ENCODE measurements at places on chromosomes 13 and 19. TPM values are rescaled to one million over a fixed set of nuclear protein-coding genes. Genes with fewer than 3 reads are reported as not detected.

- no peak for DNase-seq
Observed at GRCh38 chr13:113345486-113345885, 18.4 kb downstream of the GRTP1 start.

- no peak for DNase-seq
Observed at GRCh38 chr19:48506138-48506733, 5.4 kb downstream of the LMTK3 start.

- DNase-seq, result no peak
Observed at GRCh38 chr19:30668521-30669155, 296.5 kb downstream of the ZNF536 start.

DNA sequence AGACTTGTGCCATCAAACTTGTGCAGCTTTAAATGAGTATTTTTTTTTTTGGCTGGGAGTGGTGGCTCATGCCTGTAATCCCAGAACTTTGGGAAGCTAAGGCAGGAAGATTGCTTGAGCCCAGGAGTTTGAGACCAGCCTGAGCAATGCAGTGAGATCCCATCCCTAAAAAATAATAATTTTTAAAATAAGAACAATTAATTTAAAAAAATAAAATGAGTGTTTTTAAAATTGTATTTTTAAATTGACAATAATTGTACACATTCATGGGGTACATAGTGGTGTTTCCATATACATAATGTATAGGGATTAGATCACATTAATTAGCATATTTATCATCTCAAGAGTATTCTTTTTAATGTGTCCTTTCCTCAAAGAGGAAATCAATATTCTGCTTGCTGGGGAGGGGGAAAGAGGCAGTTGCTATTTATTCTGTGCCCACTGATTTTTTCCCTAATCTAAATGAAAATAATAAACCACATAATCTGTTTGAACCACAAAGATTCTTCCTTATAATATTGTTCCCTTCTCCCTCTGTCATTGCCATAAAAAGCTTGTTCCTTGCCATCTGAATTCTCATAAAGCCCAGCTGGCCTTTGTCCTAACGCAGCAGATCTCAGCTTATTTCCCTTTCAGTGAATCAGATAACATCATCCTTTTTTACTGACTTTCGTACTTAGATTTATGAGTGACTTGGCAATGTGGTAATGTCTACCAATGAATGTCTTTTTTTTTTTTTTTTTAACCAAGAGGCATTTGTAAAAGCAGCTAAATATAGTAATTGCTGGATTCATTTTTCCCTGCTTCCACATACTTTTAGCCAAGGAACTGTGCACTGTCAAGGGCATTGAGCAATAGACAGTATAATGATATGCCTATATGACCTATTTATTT lies 81.8 kb upstream of the RUBCNL start:
- no peak for DNase-seq

DNA sequence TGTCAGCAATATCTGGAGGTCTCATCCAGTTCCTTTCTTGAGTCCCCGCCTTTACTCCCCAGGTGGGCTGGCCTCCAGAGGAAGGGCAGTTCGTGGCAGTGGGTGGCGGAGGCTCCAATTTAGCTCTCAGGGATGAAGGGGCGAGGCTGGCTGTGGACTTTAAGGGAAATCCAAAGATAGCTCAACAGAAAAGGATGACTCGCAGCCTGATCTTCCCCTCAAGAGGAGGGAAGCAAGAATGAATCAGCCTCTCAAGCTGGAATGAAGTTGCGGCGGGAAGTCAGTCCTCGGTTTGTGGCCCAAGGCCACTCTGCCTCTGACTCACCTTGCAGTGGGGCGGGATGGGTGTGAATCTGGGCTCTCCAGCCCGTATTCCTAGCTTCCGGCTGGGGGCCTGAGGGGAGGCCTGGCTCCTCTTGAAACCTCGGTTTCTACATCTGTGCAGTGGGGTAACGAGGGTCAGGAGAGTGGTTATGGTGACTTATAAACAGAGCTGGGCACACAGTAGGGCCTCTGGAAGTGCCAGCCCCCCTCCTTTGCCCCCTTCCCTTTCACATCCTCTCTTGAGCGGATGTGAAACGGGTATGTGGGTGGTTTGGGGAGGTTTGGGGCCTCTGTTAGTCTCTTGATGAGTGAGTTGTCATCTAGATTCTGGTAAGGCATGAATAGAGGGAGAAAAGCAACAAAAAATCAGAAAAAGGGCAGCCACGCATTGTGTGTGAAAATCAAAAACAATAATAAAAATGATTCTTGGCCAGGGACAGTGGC lies 10.5 kb upstream of the SMG9 start:
- peak; percentile 44 for DNase-seq

DNA sequence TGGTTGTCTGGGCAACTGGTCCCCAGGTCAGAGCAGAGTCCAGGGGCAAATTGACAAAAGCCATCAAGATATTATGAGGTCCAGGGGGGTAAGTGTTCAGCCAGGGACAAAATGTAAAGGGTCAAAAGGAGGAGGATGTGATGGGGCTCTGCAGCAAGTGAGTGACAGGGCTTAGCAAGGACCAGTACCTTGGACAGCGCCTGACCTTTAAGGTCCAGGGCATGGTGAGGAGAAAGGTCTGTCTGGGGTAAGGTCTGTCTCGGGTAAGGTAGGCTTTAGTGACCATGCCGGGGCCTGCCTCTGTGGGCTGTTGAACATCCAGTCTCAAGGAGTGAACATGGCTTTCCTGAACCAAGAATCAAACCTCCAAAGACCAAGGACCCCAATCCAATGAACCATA lies 6.3 kb upstream of the ZNF358 start:
- DNase-seq, result no peak

DNA sequence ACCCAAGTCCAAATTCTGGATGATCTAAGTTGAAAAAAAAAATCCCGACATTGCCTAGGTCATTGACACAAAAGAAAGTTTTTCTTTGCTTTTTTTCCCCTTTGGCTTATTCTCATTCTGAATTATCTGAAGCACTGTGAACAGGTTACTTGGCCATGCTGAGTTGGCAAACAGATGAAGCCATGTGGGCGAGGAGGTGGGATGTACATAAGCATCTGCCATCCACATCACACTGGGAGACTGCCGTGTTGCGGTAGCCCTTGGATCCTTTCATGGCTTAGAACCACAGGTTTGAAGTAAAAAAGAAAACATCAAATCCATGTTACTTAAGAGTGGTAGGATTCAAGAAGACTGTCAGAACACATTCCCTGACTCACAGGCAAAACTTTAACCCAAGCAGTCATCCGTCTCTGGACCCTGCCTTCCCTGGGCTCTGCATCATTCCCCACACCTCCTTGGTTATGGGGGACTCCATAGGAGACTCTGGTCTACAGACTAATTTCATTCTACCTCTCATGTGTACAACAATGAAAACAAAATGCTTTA lies 242.5 kb upstream of the SERP2 start:
- DNase-seq, result no peak

GRCh38 chr13:112680741-112681360 lies 9.0 kb upstream of the ATP11A start:
- DNase-seq, result no peak

DNA sequence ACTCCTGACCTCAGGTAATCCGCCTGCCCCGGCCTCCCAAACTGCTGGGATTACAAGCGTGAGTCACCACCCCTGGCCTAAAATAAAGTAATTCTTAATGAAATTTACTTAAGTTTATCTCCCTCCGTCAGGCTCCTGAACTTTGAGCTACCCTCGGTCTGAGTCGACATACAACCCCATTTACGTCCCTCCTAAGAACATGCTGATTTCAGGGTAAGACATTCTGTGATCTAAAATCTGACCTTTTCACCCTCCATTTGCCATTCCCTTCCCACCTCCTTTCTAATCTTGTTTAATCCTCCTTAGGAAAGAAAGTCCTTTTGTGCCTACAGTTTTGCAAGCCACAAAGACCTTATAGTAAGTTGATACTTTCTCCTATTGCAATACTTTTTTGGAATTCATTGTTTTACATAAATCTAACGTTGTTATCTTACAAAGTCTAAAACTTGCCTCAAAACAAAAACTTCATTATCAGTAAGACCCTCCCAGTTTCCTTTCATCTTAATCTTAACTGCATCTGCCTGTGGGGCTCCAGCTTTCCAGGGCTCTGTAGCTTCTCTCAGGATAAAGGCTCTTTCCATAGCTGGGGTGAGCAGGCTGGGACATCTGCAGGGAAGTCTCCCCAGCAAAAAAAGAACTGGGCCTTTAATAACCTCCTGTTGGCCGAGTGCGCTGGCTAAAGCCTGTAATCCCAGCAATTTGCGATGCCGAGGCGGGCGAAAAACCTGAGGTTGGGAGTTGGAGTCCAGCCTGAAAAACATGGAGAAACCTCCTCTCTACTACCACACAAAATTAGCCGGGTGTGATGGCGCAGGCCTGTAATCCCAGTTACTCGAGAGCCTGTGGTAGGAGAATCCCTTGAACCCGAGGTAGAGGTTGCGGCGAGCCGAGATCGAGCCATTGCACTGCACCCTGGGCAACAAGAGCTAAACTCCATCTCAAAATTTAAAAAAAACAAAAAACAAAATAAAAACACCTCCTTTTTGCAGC lies 143.1 kb downstream of the ZNF737 start:
- DNase-seq, result no peak

The ZNF254 gene
- 31.0 TPM for total RNA-seq

The RAB20 gene
- total RNA-seq, result 34.5 TPM

The CEBPA gene
- 4.7 TPM for total RNA-seq

Data from thoracic aorta (tissue), 2 donors.